ENCODE measurements at places on chromosomes 2 and 18.

DNA sequence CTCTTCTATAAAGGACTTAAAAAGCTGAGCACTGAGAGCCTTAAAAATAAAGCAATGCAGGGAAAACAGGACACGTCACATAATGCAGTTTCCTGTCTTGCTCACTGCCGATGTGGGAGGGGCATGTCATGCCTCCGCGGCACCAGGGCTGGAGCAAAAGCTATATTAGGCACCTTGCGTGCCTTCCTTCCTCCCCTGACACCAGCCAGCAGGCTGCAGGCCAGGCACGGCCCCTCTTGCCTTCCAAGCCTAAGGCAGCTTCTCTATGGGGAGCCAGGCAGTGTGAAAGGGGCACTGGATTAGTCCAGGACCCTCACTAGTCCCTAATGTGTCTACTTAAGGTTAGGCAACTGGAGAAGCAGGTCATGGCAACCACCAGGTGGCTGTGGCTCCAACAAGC is 26.3 kb downstream of the MRPL35 start:
- no peak for DNase-seq

GRCh38 chr18:36130883-36131653 is 1.4 kb downstream of the ELP2 start:
- no peak for DNase-seq

DNA sequence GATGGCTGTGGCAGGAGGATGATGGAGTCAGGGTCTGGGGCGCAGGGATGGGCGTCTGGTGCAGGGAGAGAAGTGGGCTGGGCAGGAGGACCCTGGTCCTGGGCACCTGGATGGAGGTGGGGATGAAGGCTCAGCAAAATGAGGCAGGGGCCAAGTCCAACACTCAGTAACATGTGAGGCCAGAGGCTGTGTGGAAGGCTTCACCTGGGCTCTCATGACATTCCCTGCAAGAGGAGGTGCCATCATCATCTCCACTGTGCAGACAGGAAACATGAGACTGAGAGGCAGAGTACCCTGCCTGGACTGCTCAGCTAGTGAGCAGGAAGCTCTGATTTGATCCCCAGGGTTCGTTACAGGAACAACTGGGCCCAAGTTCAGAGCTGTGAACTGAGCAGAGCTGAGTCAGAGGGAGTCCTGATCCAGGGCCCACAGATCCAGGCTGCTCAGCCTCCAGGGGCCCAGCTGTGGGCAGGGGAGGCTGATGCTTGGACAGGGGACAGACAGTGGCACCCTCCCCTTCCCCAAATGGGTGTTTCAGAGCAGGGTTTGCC is 36.9 kb downstream of the HJURP start:
- no peak for DNase-seq

DNA sequence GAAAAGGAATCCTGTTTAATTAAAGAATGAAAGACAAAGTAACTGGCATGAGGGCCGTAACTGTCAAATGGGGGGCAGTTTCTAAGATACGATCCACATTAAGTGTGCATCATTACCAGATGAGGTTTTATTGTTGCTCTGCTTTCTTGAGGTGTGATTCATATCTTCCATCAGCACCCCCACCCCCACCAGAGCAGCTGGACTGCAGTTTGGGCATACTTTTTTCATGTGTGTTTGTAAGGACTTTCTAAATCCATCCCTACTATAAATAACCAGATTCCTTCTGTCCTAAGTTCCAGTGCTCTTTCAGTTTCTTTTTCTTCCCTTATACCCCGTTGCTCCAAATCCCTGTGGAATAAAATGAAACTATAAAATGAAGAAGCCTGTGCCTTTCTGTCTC is 142.1 kb downstream of the CDCA7 start:
- no peak for DNase-seq

DNA sequence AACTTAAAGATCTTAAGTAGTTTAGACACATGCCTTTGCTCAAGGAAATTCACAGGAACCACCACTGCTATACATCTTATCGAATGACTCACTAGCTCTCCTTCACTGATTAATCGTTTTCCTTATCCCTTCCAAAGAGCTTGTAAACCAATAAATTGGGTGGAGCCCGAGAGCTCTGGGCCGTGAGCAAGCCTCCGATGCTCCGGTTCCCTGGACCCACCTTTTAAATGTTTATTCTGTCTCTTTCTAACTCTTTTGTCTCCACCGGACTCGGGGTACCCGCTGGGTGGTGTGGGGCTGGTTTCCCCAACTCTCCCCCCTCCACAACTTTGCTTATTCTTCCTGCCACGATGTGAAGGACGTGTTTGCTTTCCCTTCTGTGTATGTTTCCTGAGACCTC is 292.9 kb upstream of the TMEFF2 start:
- DNase-seq = no peak

- DNase-seq = no peak
These were observed 304.0 kb downstream of the ARHGAP15 start for GRCh38 chr2:143433251-143433650.

DNA sequence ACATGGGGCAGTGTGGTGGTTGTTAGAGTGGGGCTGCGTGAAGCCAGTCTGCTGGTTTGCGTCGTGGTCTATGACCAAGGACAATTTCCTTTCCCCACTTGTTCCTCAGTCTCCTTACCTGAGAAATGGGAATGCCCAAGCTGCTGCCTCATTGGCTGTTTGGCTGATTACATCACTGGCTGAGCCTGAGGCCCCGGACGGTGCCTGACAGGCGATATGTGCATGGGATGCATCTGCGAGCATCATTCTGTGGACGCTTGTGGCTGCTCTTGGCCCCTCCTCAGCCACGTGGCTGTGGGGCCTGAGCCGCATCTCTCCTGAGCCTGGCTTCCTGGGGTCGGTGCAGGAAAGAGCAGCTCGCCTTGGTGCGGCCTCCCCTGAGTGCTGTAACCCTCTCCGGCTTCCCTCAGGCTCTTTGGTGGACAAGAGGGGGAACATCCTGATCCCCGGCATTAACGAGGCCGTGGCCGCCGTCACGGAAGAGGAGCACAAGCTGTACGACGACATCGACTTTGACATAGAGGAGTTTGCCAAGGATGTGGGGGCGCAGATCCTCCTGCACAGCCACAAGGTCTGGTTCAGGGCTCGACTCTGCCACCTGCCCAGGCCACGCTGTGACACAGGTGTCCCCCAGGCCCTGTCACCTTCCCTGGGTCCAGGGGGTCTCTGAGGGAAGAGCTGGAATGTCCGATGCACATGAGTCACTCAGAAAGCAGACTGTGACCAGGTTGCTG is 17.2 kb downstream of the CNDP2 start:
- no peak for DNase-seq

DNA sequence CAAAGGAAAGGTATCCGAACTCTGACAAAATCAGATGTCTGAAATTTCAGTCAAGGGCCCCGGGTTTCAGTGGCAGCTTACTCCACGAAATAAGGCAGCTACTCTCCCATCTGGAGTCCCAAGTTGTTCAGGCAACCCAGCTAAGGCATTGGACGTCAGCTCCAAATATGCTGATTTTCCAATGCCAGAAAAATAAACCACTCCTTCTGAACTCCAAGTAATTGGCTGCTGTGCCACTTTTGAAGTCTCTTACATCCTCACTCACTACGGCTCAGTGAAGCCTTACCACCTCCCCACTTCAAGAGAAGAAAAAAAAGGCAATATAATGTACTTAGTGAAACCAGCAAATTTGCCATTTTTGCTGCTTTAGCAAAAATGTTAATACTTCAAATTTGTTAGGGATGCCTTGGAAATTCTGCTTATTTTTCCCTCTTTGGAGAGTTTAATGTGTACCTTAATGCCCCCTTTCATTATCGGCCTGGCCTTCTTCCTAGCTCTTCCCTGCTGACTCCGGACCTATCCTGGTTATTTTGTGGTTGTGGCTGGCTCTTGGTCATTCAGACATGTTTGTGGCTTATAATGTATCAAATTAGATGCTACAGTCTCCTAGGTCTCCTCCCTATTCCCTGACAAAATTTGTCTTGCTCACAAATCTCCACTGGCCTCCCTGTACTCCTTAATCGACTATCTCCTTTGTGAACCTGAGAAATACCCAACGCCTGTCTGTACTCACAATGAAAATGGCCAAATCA is 589.2 kb upstream of the ZEB2 start:
- no peak for DNase-seq

- no peak for DNase-seq
These were observed 21.6 kb upstream of the PDIA6 start for GRCh38 chr2:10834068-10834655.

DNA sequence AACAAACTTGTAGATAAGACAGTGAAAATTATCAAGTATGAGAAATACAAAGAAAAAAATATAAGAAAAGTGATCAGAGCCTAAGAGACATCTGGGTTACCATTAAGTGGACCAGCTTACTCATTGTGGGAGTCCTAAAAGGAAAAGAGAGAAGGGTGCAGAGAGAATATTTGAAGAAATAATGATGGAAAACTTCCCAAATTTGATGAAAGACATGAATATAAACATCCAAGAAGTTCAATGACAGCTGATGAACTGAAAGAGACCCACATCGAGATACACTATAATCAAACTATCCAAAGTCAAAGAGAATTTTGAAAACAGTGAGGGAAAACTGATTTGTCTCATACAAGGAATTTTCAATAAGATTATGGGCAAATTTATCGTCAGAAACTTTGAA is 22.5 kb downstream of the ARHGAP25 start:
- DNase-seq = no peak

- DNase-seq = no peak
These were observed 77.2 kb upstream of the OTOS start for GRCh38 chr2:240217431-240218301.

DNA sequence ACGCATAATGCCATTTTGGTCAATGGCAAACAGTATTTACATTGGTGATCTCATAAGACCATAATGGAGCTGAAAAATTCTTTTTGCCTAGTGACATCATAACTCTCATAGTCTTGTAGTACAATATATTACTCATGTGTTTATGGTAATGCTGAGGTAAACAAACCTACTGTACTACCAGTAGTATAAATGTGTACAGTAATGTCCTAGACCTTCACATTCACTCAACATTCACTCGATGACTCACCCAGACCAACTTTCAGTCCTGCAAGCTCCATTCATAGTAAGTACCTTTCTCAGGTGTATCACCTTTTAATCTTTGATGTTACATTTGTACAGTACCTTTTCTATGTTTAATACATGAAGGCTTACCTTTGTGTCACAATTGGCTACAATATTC is 558.2 kb upstream of the PIK3C3 start:
- DNase-seq = no peak

DNA sequence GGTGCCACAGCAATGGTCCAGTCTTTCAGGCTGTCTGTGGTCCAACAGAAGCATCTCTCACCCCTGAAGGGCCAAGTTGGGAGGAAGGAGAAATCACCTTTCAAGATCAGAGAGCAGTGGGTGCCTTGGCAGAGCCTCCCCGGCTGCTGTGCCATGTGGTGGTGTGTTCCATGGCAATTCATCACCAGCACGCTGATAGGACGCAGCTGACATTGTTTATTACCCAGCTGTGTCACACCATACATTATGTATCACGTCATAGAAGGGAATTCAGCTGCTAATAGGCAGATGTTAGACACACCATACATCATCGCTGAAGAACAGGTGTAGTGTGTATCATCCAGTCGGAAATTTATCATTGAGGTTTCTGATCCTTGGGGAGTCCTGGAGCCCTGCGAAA is 29.6 kb upstream of the RPL31 start:
- DNase-seq = no peak

GRCh38 chr2:180196419-180196977 is 189.4 kb upstream of the CWC22 start:
- no peak for DNase-seq

DNA sequence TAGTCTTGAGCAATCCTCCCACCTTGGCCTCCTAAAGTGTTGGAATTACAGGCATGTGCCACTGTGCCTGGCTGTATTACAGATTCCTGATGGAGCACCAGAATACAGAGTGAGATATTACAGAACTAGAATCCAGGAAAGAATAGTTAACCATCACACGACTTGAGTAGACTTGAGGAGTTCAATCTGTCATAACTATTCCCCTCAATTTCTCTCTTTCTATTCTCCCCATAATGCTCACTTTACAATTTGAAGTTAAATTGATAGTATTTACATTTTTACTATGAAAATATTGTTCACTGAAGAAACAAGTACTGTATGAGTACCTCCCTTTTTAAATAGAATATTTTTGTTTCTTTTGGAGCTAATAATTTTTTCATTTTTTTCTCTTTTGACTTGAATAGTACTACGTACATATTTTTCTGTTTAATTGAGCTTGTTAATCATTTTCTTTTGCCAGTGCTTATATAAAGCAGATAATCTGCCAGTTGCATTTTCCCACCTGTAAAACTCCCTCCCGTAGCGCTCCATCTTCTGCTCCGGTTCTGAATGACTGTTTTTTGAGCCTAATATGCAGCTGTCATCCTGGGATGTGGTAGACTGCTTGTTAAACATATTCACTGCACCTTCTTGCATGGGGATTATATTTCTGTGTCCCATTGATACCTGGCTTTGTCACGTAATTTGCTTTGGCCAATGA is 105.5 kb downstream of the MYCN start:
- no peak for DNase-seq

GRCh38 chr18:4417714-4418113 is 37.4 kb downstream of the DLGAP1 start:
- DNase-seq = no peak

DNA sequence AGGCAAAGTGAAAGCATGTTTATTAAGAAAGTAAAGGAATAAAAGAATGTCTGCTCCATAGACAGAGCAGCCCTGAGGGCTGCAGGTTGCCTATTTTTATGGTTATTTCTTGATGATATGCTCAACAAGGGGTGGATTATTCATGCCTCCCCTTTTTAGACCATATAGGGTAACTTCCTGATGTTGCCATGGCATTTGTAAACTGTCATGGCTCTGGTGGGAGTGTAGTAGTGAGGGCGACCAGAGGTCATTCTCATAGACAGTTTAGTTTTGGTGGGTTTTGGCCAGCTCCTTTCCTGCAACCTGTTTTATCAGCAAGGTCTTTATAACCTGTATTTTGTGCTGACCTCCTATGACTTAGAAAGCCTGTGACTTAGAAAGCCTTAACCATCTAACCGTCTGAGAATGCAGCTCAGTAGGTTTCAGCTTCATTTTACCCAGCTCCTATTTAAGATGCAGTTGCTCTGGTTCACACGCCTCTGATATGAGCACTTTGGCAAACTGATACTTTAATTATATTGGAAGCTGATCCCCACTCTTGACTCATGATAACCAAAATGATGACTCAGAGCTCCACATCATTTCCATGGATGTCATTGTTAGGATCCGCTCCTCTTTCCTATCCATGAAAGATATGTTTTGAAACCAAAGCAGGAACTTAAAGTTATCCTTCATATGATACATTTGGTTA is 14.5 kb upstream of the ERMN start:
- DNase-seq = no peak

DNA sequence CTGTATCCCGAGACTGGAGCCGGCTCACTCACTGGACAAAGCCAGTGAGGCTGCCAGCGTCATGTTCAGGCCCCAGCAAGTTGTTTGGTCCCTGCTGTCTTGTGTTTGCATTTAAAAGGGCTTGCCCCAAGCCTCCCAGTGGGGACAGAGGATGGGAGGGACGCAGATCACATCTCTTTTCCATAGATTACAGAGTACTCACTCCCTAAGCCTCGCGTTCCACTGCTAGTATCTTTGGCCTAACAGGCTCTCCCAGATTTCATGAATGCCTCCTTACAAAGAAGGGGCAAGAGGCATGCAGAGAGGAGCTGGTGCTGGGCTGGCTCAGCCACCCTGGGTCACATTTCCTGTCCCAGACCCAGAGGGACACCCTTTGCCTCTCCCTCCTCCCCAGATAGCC is 59.1 kb downstream of the CMPK2 start:
- no peak for DNase-seq
